ENCODE measurements at places on chromosomes 7 and 10.

DNA sequence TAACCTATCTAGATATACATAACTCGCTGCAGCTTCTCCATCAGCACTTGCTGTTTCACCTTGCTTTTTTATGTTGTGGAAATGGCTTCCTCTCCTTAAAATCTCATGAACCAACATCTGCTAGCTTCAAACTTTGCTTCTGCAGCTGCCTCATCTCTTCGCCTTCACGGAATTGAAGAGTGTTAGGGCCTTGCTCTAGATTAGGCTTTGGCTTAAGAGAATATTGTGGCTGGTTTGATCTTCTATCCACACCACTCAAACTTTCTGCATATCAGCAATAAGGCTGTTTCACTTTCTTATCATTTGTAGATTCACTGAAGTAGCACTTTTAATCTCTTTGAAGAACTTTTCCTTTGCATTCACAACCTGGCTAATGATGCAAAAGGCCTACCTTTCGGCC, 49.2 kb upstream of the AGR3 start:
- no peak for DNase-seq

- no peak for DNase-seq
These were observed 172.7 kb downstream of the SND1 start for GRCh38 chr7:127824682-127825081.

DNA sequence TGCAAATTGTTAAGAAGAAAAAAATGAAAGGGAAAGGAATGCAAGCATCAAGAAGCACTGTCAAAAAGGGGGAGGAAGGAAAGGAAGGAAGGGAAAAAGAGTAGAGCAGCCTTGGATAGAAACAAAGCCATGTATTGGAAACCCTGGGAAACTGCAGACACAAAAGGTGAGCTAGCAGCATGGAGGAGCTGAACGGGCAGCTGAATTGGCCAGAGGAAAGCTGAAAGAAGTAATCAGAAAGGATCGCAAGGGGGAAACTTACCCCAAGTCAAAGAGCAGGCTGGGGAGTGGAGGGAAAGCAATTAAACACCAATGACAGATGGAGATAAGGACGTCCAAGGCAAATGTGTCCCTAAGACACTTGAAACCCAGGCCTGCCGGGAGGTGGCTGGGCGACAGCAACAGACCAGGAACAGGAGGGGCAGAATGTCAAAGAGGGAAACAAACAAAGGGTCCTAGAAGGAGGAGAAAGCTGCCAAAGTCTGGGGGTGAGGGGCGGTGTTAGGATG, 93.8 kb upstream of the SVIL start:
- no peak for DNase-seq

DNA sequence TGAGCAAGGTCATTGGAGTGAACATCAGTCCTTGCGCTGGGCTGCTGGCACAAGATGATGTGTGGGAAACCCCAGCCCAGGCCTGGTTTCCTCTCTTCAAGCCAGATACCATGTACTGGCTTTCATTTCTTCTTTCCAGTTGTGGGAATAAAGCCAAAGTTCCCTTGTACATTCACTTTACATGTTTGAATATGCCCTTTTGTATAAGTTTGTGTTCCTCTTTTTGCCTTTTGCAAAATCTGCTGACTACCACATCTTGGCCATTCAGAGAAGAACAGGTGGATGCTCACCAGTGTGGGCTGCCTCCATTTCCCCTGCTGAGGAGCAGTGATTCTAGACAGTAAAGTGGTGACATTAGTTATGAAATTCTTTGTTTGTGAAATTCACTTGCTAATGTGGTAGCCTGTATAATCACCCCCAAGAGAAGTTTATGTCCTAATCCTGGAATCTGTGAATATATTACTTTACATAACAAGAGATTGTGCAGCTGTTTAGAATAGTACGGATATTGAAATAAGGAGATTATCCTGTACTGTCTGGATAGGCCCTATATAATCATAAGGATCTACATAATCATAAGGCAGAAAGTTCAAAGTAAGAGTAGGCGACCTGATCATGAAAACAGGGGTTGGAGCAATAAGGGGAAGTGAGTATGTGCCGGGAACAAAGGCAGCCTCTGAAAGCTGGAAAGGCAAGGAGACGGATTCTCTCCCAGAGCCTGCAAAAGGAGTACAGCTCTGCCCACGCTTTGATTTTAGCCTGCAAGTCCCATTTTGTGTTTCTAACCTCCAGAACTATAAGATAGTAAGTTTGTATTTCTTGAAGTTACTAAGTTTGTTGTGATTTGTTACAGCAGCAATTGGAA, 18.8 kb upstream of the AOAH start:
- no peak for DNase-seq

All from mammary epithelial cell (primary cell).